ENCODE measurements at places on chromosomes 16 and 17. TPM values are rescaled to one million over a fixed set of nuclear protein-coding genes. Genes with fewer than 3 reads are reported as not detected.

DNA sequence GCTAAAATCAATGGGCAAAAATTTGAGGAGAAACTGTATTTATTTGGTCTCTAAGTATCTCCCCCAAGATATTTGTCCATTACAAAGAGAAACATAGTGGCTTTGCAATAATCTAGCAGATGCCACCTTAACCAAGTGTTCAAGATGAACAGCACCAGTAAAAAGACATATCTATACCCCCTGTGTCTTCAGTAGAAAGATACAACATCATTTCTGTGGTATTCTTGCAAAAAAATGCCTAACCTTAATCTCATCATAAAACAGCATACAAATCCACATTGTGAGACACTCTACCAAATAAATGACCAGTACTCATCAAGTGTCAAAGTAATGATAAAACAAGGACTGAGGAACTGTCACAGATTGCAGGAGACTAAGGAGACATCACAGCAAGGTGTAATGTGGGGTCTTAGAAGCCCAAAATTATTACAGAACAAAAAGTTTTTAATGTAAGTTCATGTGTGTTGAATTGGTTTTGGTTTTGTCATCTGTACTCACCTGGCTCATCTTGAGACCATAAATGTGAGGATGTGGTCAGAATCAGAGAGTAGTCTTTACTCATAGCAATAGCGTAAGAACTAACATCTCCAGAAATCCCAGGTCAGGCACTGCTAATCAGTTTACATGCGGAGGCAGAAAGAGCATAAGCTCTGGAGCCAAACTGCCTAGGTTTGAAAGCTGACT, 77.2 kb downstream of the AATF start:
- DNase-seq: no peak
- H3K4me3 ChIP-seq: no peak overlapping the region
- H3K27me3 ChIP-seq: no peaks in the 10 kb centered on the region
- H3K27ac ChIP-seq: no peak overlapping the region
- no peaks in the 10 kb centered on the region for H3K36me3 ChIP-seq

GRCh38 chr17:50420419-50421112, 5.5 kb upstream of the ACSF2 start:
- peaks cover 37% of the 10 kb centered on the region for H3K4me1 ChIP-seq
- no peaks in the 10 kb centered on the region for H3K36me3 ChIP-seq
- H3K27ac ChIP-seq: no peak overlapping the region
- H3K27me3 ChIP-seq: no peaks in the 10 kb centered on the region
- no peak overlapping the region for H3K4me3 ChIP-seq

DNA sequence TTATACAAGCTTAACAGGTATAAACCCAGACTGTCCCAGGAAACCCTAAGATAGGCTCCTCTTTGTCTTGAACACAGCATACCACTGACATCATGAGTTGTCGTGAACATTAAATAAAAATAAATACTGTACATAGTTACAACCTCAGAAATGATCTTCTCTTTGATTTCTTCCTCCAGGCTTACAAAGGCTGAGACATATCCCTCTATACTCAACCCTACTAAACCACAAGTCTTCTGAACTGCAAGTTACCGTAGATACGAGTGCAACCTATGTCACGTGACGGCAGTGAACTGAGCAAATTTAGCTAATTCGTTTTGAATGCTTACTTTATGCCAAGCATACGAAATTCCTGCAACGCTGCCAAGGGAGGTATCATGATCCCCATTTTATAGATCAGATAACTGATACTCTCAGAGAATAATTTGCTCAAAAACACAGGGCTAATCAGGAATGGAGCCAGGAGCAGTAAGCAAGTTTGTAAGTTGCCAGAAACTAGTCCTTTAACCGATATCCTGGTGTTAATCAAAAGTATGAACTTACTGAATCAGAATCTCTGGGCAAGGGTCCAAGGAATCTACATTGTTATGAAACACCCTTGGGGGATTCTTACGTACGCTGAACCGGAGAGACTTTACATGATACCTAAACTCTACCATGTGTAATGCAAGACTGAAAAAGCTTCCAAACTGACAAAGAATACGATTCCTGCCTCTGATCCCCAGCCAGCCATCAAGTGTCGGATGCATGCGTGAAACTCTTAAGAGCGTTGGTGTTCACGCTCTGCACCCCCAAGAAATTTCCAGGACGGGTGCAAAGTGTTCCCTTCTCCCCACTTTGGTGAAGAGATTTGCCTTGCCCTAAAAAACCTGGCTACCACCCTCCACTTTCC, 106.2 kb downstream of the XYLT1 start:
- H3K27me3 ChIP-seq: no peaks in the 10 kb centered on the region
- no peak for DNase-seq
- H3K4me3 ChIP-seq: no peak overlapping the region
- peaks cover 35% of the 10 kb centered on the region for H3K4me1 ChIP-seq
- peak overlapping the region; percentile 40 for H3K27ac ChIP-seq

DNA sequence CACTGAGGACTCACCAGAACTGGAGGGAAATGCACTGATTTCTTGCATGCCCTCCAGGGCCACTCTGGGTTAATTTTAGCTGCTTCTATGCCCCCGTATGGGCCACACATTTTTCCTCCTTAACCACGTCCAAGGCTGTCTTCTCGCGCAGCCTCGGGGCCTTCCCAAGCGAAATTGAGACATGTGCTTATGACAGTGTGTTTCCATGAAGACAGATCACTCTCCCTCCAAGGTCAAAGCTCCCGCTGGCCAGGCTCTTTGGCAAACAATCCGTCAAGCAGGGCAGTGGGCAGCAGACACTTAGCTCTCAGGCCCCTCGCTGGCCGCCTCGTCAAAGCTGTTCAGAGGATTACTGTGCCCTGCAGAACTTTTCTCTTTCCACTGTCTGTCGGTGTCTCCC, 243.0 kb upstream of the N4BP1 start:
- H3K36me3 ChIP-seq: no peaks in the 10 kb centered on the region
- H3K27ac ChIP-seq: no peak overlapping the region
- H3K4me3 ChIP-seq: no peak overlapping the region
- DNase-seq: no peak
- no peaks in the 10 kb centered on the region for H3K4me1 ChIP-seq

DNA sequence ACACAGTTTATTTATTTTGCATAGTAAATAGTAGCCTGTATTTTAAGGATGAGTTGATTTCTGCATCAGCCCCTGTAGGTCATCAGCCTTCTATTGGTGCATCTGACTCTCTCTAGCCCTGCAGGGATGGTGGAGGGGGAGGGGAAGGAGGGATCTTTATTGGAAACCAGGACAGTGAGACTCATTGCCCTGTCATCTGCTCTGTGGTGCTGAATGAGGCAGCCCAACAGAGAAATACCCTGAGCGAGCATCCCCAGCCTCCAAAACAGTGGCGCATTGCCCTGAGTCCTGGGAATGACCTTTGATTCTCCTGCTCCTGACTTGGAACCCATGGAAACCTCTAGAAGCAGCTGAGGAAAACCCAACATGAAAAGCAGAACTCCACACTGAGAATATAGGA, 45.5 kb upstream of the STH start:
- H3K4me3 ChIP-seq: no peak overlapping the region
- H3K4me1 ChIP-seq: no peaks in the 10 kb centered on the region
- H3K36me3 ChIP-seq: no peaks in the 10 kb centered on the region
- peaks cover 42% of the 10 kb centered on the region for H3K27me3 ChIP-seq
- H3K27ac ChIP-seq: no peak overlapping the region

- H3K4me3 ChIP-seq: no peak overlapping the region
- no peak overlapping the region for H3K27ac ChIP-seq
- DNase-seq: no peak
- peaks cover 9% of the 10 kb centered on the region for H3K4me1 ChIP-seq
- no peaks in the 10 kb centered on the region for H3K27me3 ChIP-seq
Measured at GRCh38 chr16:90084215-90084950, 7.3 kb upstream of the PRDM7 start.

DNA sequence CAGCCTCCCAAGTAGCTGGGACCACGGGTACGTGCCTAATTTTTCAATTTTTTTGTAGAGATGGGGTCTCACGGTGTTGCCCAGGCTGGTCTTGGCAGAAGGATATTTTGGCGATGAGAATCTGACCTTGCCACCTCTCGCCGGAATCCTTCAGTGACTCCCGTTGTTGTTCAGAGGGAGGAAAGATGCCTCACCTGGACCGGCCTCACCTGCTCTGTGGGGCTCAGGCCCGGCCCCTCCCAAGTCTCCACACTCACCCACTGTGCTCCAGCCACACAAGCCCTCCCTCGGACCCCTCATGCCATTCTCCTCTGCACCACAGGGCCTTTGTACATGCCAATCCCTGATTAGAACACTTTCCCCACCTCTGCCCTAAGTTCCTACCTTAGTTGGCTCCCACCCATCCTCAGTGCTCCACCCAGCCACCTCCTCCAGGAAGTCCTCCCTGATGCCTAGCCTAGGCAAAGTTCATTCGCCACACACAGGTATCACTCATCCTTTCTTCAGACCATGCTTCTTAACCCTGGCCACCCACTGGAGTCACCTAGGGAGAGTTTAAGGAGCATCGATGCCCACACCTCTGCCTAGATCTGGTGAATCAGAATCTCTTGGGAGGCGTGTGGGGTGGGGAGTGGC, 136.1 kb downstream of the GSG1L start:
- H3K36me3 ChIP-seq: no peaks in the 10 kb centered on the region
- H3K4me1 ChIP-seq: no peaks in the 10 kb centered on the region
- H3K27me3 ChIP-seq: no peaks in the 10 kb centered on the region
- H3K27ac ChIP-seq: no peak overlapping the region

DNA sequence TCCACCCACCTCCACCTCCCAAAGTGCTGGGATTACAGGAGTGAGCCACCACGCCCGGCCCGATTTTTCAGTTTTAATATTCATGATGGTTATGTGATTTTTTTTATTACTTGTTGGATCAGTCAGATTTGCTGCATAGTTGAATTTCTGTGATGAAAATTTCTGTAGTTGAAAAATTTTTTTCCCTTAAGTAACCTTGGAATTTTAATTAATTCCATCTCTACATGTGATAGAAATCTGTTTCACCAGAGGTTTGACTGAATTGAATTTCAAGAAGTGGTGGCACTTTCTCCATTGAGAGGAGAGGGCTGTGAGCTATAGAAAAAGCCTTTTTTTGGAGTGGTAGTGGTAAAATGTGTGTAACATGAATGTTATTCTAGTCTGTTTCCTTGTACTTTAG, 24.7 kb downstream of the WIPF2 start:
- no peaks in the 10 kb centered on the region for H3K4me1 ChIP-seq
- H3K4me3 ChIP-seq: no peak overlapping the region
- no peak overlapping the region for H3K27ac ChIP-seq
- H3K36me3 ChIP-seq: no peaks in the 10 kb centered on the region
- no peak for DNase-seq
- H3K27me3 ChIP-seq: no peaks in the 10 kb centered on the region

DNA sequence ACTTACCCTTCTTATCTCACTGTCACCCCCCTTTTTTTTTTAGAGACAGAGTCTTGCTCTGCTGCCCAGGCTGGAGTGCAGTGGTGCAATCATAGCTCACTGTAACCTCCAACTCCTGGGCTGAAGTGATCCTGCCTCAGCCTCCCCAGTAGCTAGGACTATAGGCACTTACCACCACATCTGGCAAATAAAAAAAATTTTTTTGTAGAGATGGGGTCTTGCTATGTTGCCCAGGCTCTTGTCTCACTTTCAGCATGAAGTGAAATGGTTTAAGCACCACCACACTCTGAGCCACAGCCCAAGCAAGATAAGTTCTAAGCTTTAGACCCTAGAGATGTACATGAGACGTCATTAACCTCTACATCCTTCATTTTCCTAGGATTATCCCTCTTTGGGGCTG, 34.5 kb upstream of the EFCAB13 start:
- no peak for DNase-seq
- H3K27ac ChIP-seq: no peak overlapping the region
- H3K27me3 ChIP-seq: no peaks in the 10 kb centered on the region
- H3K4me3 ChIP-seq: no peak overlapping the region
- H3K36me3 ChIP-seq: no peaks in the 10 kb centered on the region

DNA sequence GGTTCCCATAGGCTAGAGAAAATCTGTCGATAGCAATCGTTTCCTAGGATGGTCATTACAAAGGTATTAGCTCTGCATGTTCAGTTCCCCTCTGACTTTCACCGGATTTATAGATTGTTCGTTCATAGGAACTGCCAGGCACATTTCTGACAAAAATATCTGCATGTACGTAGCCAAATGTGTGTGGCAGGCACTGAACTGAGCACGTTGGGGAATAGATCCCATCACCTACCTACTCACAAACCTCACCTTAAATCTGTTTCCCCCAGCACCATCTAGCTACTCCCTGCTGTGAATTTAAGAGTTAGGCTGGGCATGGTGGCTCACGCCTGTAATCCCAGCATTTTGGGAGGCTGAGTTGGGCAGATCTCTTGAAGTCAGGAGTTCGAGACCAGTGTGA, 64.5 kb upstream of the TANC2 start:
- no peak overlapping the region for H3K27ac ChIP-seq
- H3K4me3 ChIP-seq: no peak overlapping the region
- no peak for DNase-seq
- H3K36me3 ChIP-seq: no peaks in the 10 kb centered on the region

- peaks cover 47% of the 10 kb centered on the region for H3K4me1 ChIP-seq
- H3K27me3 ChIP-seq: no peaks in the 10 kb centered on the region
- H3K36me3 ChIP-seq: peaks cover 26% of the 10 kb centered on the region
- no peak overlapping the region for H3K27ac ChIP-seq
- no peak overlapping the region for H3K4me3 ChIP-seq
Measured at GRCh38 chr17:81828656-81829055, 4.4 kb downstream of the MCRIP1 start.

DNA sequence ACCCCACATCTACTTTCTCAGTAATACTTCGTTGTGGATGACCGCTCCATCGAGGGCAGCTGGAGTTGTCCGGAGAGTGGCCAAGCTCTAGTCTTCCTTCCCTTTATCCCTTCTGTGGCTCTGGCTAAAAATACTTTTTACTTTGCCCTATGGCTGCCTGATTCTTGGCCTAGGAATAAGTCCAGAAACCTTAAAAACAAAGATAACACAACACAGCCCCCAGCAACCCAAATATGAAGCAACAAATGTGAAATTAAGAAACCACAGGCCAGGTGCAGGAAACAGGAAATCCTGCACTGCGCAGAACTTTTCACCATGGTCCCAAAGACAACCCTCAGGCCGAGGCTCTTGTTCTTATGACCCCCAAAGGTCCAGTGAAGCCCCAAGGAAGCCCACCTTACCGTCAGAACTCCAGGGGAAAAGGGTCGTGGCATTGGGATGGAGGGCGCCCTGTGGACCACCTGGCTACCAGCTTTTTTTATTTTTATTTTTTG, 26.0 kb downstream of the TK2 start:
- H3K36me3 ChIP-seq: peaks cover 46% of the 10 kb centered on the region
- no peaks in the 10 kb centered on the region for H3K27me3 ChIP-seq
- DNase-seq: no peak
- no peak overlapping the region for H3K4me3 ChIP-seq

DNA sequence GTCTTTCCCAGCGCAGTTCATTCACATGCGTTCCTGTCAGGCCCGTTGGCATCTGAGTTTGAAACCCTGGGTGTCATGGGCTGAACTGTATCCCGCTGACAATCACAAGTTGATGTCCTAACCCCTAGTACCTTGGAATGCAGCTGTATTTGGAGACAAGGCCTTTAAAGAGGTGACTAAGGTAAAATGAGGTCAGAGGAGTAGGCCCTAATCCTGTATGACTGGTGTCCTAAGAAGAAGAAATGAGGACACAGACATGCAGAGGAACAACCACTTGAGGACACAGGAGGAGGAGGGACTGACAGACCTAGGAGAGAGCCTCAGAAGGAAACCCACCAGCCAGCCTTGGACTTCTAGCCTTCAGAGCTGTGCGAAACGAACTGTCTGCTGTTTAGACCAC, 33.1 kb downstream of the TRPV2 start:
- no peak overlapping the region for H3K27ac ChIP-seq
- peaks cover 37% of the 10 kb centered on the region for H3K4me1 ChIP-seq
- H3K27me3 ChIP-seq: no peaks in the 10 kb centered on the region
- no peaks in the 10 kb centered on the region for H3K36me3 ChIP-seq
- no peak for DNase-seq

KRTAP4-5 gene
- not detected for total RNA-seq

HNF1B gene
- total RNA-seq: not detected

Measured in tibial nerve (tissue), 4 donors.